ENCODE measurements at places on chromosomes 6 and 20.

DNA sequence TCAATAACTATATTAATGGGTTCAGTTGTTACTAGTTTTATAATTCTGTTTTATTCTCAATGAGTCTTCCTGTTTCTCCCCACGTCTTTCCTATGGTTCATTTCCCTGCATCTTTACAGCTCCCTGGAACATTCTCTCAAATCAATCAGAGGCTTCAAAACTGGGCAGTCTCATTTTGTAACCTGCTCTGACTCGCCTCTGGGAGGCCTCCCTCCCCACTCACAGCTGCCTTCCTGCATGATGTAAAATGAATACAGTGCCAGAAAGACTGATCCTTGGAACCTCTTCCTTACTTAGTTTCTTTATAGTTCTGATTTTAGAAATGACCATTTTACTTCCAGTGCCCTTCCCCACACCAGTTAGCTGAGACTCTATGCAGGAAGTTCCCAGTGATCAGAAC is 103.9 kb downstream of the ESR1 start:
- DNase-seq, result no peak

DNA sequence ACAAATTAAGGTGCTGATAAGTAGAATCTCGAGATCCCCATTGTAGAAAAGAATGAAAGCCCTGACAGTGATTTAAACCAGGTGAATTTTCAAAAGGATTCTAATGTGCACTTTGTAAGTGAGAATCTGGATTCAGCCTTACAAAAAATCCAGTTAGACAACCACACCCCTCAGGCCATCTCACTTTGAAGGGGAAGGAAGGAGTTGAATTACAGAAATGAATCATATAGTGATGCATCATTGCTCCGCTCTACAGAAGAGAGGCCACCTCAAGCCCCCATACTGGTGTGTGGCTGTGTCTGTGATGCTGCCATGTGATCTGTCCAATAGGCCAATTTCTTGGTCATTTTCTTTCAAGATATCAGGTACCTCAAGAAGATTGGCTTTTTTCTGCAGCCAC is 85.5 kb upstream of the NT5E start:
- no peak for DNase-seq

DNA sequence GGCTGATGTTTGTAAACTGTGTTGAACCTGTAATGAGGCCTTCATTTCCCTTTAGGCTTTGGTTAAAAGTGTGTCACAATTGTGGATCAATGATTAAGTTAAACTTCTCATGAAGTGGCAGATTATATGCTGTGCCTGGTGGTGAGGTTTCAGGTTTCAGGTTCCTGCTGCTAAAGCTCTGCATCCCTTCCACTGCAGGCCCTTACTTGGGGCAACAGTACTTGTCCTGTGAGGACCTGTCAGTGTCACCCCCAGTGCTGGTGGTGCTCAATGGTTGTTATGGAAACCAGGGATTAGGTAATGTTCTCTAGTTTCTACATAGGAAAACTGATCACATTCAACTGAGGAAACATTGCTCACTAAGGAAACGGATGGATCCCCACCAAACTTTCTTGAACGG is 18.5 kb downstream of the RPP21 start:
- no peak for DNase-seq

DNA sequence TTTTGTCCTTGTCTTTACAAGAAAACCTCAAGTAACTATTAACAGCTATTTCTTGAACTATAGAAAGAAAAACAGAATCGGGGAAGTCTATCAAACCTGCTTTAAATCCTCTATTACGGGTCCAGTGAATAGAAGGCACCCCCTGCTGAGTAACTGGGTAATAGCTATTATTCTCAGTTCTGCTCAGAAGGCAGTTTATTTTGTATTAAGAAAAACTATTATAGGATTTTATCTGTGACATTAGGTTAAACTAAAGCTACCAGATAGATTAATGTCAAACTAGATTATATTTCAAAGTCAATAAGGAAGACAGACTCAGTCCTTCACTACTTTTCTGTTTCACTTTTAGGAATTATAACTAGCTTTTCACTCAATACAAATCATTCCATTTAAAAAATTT is 93.7 kb downstream of the DST start:
- no peak for DNase-seq

DNA sequence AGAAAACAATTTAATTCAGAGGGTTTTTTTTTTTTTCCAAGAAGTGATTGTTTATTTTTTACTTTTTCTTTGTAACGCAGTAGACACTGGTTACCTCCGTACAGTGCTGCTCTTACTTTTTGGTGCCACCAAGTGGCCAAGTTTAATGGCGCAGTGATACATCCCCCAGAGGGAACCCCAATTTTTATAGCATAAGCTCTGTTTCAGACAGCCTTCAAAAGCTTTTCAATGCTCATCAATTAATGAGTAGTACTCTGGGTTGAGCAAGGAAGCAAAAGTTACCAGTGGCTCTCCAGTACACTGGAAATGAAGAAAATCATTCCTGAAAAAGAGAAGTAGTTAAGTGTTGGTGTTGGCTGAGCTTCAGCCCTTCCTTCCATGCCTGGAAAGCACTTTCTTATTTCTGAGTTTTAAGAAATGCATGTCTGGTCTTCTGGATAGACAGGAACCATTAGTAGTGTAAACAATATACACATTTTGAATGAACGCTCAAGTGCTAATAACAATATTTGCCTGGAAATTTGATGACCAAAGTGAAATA is 129.1 kb upstream of the SMLR1 start:
- DNase-seq, result peak; percentile 60

GRCh38 chr20:33784225-33784624 is 26.9 kb upstream of the CHMP4B start:
- no peak for DNase-seq

All from stimulated activated CD4-positive, alpha-beta T cell treated with anti-CD3 and anti-CD28 coated beads, Interleukin-4, amount 100 ng/mL, for 1 hour (primary cell).